ENCODE measurements at places on chromosomes 4 and X.

DNA sequence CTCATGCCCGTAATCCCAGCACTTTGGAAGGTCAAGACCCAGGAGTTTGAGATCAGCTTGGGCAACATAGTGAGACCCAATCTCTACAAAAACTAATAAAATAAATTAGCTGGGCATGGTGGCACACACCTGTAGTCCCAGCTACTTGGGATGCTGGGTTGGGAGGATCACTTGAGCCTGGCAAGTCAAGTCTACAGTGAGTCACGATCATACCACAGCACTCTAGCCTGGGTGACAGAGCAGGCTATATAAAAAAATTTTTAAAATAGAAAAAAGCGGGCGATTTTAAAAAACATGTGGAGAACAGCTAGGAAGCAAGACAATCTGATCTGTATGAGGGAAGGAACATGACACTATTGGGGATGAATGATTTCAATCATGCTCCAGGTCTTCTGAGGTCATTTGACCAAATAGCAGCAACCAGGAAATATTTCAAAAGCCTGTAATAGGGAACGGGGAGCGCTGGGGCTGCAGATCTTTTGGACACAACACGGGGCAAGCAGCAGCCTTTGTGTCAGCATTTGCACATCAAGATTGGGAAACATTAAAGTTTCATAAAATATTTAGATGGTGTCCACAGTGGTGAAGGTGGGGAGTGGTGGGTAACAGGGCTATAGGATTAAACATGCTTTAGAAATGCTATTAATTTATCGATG is 48.3 kb upstream of the GUCY1A1 start:
- no peak for DNase-seq

DNA sequence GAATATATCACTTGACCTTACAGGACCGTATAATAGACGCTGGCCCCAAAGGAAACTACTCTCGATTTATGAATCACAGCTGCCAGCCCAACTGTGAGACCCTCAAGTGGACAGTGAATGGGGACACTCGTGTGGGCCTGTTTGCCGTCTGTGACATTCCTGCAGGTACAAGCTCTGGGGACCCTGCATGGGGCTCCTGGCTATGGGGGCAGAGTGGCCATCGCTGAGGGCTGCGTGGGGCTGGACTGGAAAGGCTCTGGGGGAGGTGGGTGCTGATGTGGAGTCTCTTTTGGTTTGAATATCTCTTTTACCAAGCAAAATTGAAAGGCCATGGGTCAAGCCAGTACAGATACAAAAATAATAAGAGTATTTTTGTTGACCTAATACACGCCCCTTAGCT is 33.9 kb downstream of the NELFA start:
- DNase-seq: no peak

DNA sequence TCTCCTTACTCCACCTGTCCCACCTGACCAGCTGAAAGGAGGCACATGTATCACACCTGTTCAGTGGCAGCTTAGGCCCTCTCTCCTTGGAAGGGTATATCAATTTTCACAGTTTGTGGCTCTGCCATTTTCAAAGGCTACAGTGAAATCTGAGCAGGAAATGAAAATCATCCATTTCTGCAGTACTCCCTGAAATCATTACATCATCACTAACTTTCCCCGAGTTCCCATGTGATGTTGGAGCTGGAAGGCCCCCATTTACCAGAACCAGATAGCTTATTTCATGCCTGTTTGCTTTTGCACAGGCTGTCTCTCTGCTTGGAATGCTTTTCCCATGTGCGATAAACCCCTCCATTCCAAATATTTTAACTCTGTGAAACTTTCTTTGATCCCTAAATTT is 31.0 kb upstream of the STX18 start:
- DNase-seq: no peak

GRCh38 chrX:114365065-114365834 is 218.6 kb upstream of the HTR2C start:
- DNase-seq: no peak

DNA sequence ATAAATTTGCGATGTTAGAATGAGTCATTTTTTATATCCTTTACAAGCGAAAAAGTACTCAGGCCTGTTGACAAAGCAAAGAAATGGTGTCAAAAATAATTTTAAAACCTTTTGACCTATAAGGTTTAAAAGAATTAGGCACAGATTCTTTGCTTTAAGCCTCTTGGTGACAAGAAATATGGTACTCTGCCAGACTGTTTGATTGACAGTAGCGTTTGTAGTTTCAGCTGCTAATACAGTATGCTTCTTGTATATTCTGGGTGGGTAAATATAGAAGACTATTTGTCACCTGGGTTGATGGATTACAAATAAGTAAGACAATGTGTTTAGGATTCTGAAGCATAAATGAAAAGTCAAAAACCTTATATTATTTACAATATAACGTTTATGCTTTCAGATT is 193.1 kb upstream of the PITX2 start:
- no peak for DNase-seq

DNA sequence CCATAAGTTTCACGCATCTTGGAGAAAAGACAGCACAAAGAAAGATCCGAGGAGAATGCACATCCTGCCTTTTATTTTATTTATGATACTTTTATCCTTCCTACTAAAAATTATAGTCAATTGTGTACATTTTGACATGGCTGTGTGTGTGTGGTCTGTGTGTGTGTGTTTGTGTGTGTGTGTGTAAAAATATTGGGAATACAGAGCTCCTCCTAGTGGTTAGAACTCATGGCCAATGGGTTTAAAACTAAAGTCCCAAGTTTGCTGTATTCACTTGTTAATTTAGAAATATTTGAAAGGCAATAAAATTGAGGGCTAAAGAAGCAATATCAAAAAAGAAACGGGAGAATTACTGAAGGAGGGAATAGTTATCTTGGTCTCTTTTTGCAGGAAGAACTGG is 47.5 kb downstream of the NKX6-1 start:
- DNase-seq: no peak

GRCh38 chr4:165864271-165864670 is 8.8 kb upstream of the TLL1 start:
- DNase-seq: no peak
